ENCODE measurements at places on chromosomes 12 and 14.

DNA sequence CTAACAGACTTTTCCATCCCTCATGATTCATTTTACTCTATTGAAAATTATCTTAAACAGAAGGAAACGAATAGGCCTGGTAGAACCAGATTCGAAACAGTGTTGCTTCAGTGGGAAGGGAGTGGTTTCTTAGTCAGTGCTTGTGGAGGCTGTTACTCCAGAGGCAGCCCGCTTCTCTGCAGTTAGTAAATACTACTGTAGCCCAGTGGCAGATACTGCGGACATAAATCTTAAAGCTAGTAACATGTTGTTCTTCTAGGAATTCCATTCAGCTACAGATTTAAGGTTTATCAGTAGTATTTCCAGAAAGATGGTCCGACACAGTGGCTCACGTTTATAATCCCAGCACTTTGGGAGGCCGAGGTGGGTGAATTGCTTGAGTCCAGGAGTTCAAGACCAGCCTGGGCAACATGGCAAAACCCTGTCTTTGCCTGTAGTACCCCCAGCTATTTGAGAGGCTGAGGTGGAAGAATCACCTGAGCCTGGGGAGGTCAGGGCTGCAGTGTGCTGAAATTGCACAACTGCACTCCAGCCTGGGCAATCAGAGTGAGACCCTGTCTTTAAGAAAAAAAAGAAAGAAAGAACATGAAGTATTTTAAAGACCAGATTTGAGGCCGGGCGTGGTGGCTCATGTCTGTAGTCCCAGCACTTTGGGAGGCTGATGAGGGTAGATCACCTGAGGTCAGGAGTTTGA lies 45.9 kb downstream of the DIP2B start:
- no peak for DNase-seq

- no peak for DNase-seq
These were observed 19.0 kb downstream of the ALX1 start for GRCh38 chr12:85299053-85299452.

DNA sequence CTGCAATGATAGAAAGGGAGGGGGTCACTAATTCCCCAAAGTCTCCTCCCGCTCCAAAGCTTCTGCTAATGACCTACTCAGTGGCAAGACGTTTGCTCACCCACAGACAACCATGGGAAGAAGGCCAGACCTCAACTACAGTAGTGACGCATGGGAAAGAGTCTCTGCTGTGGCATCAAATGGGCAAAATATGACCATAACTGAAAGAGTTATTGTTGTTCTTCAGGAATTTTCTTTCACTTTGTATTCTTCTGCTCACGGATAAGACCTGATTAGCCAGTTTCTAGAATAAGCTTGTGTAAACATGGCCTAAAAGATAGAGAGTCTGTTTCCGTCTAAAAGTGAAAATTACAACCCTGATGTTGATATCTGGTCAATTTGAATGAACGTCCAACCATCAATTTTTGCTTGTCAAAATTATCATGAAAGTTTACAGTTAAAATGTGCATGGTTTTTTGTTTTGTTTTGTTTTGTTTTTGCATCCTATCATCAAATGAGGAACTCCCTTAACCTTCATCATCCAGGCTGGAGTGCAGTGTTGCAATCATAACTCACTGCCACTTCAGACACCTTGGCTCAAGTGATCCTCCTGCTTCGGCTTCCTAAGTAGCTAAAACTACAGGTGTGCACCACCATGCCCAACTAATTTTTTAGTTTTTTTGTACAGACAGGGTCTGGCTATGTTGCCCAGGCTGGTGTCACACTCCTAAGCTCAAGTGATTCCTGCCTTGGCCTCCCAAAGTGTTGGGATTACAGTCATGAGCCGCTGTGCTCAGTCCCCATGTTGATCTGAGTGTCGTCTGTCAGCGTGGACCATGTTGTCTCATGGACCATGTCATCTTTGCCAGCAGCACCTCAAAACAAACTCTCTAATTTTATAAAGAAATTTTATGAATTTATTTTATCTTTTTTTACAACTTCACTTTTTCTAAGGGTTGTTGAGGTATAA lies 7.0 kb downstream of the KRT6B start:
- DNase-seq, result no peak

DNA sequence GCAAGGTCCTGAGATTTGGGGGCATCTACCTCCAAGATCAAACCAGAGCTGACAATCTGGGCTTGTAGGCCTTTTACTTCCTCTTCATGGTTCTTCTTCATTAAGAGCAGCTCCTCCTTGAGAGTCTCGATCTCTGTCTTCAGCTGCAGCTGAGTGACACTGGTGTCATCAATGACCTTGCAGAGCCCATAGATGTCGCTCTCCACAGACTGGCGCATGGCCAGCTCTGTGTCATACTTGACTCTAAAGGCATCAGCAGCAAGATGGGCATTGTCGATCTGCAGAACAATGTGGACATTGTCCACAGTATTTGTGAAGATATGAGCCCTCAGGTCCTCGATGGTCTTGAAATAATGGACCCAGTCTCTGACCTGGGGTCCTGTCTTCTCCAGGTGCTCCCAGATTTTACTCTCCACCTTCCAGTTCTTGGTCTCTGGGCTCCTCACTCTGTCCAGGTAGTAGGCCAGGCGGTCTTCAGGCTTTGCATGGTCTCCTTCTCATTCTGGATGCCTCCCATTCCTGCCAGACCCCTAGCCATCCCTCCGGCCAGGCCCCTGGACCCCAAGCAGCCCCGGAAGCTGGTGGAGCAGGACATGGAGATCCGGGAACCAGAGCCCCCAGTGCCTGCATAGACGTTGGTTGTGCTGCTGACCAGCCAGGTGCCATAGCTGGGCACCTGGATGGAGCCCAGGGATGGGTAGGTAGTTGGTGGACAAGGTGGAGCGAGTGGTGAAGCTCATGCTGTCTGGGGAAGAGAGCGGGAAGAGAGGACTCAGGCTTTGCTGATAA lies 141.0 kb downstream of the MSRB3 start:
- no peak for DNase-seq

- no peak for DNase-seq
These were observed 47.8 kb downstream of the PEBP1 start for GRCh38 chr12:118183711-118184110.

GRCh38 chr12:22029991-22030390 lies 16.0 kb upstream of the CMAS start:
- no peak for DNase-seq

- no peak for DNase-seq
These were observed 218.1 kb downstream of the RMST start for GRCh38 chr12:97680751-97681150.
